ENCODE measurements at places on chromosomes 16 and 17.

- no peak for DNase-seq
Measured at GRCh38 chr17:7789131-7789530, 44.9 kb upstream of the KDM6B start.

GRCh38 chr17:67248291-67248690 lies 3.3 kb upstream of the HELZ start:
- no peak for DNase-seq

DNA sequence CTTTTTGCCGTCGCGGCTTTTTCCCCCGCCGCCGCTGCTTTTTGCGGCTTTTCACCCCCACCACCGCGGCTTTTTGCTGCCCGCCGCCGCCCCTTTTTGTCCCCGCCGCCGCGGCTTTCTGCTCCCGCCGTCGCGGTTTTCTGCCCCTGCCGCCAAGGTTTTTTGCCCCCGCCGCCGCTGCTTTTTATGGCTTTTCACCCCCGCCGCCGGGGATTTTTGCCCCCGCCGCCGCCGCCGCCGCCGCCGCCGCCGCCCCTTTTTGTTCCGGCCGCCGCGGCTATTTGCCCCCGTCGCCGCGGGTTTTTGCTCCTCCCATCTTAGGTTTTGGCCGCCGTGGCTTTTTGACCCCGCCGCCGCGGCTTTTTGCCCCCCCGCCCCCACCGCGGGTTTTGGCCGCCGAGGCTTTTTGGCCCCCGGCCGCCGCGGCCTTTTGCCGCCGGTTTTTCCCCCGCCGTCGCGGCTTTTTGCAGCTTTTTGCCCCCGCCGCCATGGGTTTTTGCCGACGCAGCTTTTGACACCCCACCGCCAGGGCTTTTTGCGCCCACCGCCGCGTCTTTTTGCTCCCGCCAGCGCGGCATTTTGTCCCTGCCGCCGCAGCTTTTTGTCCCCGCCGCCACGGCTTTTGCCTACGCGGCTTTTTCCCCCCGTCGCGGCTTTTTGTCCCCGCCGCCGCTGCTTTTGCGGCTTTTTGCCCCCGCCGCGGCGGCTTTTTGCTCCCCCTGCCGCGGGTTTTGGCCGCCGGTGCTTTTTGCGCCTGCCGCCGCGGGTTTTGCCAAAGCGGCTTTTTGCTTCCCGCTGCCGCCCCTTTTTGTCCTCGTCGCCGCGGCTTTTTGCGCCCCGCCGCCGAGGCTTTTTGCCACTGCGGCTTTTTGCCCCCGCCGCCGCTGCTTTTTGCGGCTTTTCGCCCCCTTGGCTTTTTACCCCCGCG lies 519.4 kb upstream of the WSB1 start:
- DNase-seq: no peak

DNA sequence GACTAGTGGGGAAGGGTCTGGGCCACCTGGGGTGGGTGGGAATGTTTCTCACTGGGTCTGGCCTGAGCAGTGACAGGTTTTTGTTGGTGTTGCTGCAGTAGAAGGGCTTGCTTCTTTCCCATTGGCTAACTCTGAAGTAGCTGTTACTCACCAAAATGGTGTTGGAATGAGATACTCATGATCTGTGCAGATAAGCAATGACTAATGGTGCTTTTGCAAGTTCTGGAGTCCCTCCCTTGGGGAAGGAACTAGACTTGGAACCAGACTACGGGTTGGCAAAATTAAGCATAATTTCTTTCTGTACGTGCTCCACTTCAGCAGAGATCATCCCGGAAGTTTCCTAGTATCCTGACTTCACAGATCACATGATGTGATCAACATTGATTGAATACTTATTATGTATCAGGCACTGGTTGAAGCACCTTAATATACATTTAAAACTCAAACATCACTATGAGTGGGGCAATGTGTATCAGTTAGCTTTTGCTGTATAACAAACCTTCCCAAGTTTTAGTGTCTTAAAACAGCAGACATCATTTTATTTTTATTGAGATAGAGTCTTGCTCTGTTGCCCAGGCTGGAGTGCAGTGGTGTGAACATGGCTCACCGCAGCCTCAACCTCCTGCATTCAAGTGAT lies 30.1 kb downstream of the CHP2 start:
- DNase-seq: no peak

- DNase-seq: no peak
Measured at GRCh38 chr17:38674014-38674748, 576 bp downstream of the EPOP start.

GRCh38 chr16:87412996-87413421 lies 20.9 kb downstream of the MAP1LC3B start:
- no peak for DNase-seq

DNA sequence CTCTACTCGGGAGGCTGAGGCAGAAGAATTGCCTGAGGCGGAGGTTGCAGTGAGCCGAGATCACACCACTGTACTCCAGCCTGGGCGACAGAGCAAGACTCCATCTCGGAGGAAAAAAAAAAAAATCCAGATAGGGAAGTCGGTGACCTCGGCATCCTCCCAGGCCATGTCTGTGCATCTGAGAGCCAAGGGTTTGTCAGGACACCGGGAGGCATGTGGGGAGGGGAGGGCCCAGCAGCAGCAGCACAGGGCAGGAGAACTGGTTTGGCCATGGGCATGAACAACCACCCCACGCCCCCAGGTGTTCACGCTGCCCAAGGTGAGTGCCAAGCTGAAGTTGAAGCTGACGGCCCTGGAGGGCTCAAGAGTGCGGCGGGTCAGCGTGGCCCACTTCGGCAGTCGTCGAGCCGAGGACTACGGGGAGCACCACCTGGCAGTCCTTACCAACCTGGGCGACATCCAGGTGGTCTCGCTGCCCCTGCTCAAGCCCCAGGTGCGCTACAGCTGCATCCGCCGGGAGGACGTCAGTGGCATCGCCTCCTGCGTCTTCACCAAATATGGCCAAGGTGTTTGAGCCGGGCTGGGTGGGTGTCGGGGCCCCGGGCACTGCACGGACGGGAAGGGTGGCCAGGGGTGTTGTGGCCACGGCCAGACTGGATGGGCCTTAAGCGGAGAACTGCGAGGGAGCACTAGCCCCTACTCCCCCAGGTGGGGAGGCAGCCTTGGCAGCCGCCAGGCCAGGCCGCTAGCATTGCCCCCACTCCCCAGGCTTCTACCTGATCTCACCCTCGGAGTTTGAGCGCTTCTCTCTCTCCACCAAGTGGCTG lies 14.7 kb upstream of the MYO15B start:
- DNase-seq: no peak
